ENCODE measurements at places on chromosomes 13 and 19.

GRCh38 chr13:52319876-52320275 is 86.1 kb downstream of the THSD1 start:
- DNase-seq: no peak

DNA sequence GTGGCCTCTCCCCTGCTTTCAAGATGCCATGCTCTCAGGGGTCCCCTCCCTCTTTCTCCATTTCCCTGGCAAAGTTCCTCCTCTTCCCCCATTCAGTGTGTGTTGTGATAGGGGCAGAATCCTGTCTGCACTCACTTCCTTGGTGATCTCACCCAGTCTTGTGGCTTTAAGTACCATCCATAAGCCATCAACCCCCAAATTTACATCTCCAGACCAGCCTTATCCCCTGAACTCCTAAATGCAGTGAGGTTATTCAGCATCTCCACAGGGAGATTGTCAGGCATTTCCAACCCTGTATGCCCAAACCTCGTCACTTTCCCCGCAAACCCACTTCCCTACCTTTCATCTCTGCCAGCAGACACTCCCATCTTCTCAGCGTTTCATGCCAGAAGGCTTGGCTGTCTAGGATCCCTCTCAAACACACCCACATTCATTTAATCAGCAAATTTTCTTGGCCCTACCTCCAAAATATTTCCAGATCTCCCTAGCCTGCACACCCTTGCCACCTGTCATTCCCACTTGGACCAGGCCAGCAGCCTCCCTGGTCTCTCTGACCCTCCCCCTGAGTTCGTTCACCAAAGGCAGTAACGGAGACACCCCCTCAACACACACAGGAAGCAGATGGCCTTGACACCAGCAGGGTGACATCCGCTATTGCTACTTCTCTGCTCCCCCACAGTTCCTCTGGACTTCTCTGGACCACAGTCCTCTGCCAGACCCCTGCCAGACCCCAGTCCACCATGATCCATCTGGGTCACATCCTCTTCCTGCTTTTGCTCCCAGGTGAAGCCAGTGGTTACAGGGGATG is at the start of gene HCST:
Gene HCST, plus strand, starts transcription at position 676 of the 808 bp plus-strand sequence. Its CDS starts 65 bp downstream, at position 741.
- DNase-seq: no peak

DNA sequence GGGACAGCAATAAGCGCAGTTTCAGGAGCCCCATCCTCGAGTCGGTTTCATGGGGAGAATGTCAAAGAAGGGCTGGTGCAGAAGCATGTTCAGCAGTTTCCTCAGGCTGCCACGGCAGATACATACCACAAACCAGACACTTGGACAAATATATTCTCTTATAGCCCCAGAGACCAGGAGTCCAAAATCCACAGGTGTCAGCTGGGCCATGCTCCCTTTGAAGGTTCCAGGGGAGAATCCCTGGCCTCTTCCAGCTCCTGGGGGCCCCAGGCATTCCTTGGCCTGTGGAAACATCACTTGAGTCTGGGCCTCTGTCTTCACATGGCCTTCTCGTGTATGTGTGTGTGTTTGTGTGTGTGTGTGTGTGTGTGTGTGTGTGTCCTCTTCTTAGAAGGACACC is 164.1 kb downstream of the UQCRFS1 start:
- DNase-seq: no peak

DNA sequence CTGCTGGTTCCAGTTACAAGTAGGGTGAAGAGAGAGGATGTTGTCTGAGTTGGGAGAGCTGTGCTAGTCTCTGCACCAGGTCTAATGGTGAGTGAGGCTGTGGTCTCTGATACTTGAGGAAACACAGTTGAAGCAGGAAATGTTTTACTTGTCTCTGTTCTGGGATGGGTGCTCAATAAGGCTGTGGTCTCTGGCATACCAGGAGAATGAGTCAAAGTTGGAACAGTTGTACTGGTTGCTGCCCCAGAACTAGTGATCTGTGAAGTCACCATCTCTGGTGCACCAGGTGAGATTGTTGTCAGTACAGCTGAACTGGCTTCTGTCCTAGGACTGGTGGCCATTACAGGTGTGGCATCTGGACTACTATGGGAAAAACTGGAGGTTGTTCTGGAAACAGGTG is 74.7 kb downstream of the MUC16 start:
- no peak for DNase-seq

GRCh38 chr13:102650444-102650843 is 44.4 kb downstream of the METTL21C start:
- DNase-seq: no peak

DNA sequence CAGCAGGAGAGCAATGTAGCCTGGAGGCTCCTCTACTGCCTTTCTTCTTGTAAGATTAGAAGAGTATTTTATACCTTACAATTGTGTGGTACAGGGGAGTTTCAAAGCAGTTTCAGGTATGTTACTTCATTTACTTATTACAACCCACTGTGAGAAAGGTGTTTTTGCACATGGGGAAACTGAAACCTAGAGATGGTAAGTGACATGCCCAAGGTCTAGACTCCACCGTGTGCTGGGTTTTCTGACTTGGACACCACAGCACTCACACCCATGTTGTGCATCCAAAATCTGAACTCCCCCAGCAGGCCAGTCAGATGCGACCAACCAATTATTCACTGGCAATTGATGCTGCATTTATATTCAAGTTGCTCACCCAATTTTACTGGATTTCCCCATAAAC is 22.8 kb downstream of the ERICH6B start:
- no peak for DNase-seq

DNA sequence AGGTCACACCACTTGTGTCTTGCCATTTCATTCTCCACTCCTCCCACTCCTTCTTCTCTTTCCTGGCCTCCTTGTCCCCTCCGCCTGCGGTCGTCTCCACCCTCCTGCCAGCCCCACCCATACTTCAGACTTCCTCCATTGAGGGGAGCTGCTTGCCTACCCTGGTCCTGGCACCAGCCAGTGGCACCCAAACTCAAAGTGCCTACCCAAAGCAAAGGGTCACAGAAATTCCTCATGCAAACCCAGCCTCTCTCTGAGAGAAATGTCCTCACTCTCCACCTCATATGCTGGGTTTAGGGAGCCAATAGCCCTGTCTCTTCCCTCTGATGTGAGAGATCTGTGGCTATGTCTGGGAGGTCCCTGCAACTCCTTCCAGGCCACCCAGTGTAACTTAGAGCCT is 109.6 kb downstream of the TEX26 start:
- DNase-seq: no peak

- DNase-seq: no peak
Observed at GRCh38 chr19:53704011-53704410, 72.2 kb downstream of the DPRX start.

- DNase-seq: no peak
Observed at GRCh38 chr19:42201489-42202289, 15.8 kb downstream of the DEDD2 start.

- no peak for DNase-seq
Observed at GRCh38 chr13:19695829-19696228, 62.4 kb downstream of the MPHOSPH8 start.

DNA sequence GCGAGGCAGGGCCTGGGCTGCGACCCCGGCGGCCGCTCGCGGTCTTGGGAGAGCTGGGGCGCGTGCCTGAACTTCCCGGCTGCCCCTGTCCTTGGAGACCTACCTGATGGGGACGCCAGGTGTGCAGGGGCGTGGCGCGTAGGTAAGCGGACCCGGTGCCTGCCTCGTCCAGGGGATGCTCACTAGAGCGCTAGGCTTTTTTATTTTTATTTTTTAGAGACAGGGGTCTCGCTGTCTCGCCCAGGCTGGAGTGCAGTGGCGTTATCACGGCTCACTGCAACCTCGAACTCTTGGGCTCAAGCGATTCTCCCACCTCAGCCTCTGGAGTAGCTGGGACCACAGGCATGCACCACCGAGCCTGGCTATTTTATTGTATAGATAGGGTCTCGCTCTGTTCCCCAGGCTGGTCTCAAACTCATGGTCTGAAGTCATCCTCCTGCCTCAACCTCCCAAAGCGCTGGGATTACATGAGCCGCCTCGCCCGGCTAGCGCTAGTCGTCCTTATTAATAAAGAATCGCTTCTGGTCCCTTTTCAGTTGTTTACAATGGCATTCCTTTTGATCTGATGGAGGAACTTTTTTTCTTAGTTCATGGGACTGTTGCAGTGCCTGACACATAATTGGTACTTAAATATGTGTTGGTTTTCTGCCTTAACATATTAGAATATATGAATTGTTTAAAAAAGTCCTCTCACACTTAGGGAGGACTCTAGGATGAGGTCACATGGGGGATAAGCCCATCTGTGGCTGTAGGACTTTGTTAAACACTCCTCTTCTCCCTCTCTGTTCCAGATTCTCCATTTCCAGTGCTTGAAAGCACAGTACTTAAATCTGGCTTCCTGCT is 812 bp downstream of the DPY19L3 start:
- no peak for DNase-seq

DNA sequence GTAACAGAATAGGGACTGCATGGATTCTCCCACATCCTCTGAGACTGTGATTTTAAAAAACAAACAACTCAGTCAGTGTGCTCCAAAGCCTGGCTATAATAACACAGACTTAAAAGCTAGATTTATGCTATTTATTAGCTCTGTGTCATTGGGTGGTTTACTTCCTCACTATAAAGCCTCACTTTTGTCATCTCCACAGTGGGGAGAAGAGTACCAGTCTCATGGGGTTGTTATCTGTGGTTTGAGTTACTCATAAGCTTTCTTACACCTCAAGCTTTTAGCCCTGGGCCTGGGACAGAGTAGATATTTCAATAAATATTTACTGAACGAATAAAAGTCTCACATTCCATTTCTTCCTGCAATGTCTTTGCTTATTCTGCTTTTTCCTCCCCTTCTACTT is 5.3 kb downstream of the RNASEH2B start:
- DNase-seq: no peak

DNA sequence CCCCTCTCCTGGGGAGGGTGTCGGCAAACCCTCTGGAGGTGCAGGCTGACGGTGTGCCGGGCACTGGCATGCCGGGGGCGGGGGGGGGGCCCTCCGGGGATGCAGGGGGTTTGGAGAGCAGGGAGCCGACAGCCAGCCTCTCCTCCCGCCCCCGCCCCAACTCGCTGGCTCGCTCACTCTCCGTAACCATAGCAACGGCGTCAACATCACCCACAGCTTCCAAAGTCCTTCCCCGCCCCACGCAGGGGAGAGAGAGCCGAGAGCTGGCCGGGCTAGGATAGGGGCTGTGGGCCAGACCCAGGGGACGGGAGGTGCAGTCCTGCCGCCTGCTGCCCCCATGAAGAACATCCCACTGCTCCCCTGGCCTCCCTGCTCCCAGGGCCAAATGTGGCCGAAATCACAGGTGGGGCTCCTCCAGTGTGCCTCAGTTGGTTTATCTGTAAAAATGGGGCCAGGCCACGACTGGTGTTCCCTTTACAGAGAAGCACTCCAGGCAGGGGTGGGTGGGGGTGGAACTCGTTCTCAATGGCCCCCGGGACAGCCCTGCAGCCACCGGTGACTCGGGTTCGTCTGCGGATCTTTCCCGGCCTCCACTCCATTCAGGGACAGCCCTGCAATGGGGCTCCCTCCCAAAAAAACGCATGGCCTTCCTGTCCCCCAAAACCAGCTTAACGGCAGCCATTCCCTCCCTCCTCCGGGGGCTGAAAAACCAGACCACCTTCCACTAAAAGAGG is 3.2 kb downstream of the KLF16 start:
- DNase-seq: no peak

DNA sequence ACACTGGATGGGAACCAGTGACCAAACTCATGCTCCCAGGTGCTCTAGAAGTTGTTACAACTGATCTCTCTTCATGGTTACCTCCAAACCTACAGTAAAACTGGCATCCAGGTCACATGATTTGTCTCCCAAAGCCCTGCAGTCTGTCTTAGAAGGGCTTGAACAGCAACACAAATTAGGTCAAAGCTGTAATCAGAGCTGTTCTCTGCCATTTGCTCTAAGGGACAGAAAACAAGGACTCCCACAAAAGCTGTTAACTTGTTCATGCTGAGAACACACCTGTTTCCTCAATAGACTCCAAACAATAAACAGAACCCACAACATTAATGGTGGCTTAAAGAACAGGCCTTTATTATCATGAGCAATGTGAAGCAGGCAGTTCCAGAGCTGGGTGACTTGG is 8.0 kb downstream of the ZNF671 start:
- no peak for DNase-seq

DNA sequence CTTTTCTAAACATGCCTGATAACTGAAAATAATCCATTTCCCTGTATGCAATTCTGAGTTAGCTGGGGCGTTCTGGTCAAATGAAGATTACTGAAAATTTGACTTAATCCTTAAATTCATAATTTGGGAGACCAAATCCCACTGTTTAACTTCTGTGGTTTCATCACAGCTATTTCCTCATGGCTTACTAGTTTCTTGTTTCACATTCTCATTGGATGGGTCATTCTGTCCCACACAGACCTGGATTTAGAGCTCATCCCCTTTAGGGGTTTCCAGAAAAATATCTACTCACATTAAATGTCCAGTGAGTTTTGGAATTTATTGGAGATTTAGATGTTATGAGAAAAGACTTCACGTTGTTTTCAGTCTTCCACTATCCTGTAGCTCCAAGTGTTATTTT is 709.3 kb upstream of the KLHL1 start:
- DNase-seq: no peak

DNA sequence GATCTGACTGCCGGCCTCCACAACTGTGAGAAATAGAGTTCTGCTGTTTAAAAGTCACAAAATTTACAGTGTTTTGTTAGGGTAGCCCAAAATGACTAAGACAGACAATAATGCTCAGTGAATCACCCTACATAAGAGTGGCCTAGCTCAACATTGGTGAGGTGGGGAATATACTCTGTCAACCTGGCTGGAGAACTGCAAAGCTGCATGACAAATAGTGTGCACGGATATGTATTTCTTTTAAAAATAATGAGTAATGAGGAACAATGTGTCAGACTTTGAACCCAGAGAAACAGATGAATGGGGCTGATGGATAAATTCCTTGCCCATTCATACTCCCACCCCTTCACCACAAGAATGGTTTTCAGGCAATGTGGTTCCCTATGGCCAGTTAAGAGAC is 372.4 kb downstream of the SUCLA2 start:
- no peak for DNase-seq

DNA sequence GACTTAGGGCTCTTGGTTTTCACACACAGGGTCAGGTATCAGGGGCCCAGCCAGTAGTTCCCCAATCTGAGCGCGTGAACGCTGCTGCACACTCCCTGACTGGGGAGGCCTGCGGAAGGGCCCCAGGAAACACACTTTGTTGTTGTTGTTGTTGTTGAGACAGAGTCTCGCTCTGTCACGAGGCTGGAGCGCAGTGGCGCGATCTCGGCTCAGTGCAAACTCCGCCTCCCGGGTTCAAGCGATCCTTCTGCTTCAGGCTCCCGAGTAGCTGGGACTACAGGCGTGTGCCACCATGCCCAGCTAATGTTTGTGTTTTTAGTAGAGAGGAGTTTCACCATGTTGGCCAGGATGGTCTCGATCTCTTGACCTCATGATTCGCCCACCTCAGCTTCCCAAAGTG is 190.4 kb upstream of the GPR12 start:
- no peak for DNase-seq

GRCh38 chr19:43784241-43784980 is 3.6 kb upstream of the KCNN4 start:
- no peak for DNase-seq

- DNase-seq: no peak
Observed at GRCh38 chr13:46604226-46604990, 51.4 kb downstream of the LRCH1 start.

- no peak for DNase-seq
Observed at GRCh38 chr19:55461974-55462626, 658 bp upstream of the ISOC2 start.
